GM12891 (cell line): ENCODE measurements at places on chromosomes 13 and 19.

- peak; percentile 13 for DNase-seq
Observed at GRCh38 chr19:53094754-53095575, 8.3 kb downstream of the ZNF160 start.

DNA sequence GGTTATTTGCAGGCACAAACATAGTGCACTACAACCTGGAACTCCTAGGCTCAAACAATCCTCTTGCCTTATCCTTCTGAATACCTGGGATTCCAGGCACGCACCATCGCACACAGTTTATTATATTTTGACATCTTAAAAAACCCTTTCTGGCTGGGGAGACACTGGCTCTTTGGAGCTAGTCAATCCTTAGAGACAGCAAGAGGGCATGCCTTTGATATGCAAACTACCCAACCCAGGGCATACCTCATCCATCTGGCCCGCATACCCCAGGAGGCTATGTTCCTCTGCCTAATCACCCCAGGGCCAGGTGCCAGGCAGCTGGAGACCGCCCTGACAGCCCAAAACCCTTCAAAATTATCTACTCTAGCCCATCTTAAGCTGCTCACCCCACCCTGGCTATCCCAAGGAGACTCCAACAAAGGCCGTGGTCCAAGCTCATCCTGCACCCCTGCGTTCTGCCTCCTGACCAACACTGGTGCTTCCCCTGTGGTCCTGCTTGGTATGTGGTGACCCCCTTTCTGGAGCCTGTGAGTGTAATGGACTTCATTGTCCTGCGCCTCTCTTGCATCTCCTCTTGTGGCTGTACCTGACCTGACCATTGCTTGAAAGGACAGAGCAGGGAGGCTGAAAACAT lies 86.4 kb downstream of the RGCC start:
- no peak for DNase-seq

- DNase-seq: no peak
Observed at GRCh38 chr19:45090034-45090433, 2.9 kb upstream of the PPP1R37 start.

DNA sequence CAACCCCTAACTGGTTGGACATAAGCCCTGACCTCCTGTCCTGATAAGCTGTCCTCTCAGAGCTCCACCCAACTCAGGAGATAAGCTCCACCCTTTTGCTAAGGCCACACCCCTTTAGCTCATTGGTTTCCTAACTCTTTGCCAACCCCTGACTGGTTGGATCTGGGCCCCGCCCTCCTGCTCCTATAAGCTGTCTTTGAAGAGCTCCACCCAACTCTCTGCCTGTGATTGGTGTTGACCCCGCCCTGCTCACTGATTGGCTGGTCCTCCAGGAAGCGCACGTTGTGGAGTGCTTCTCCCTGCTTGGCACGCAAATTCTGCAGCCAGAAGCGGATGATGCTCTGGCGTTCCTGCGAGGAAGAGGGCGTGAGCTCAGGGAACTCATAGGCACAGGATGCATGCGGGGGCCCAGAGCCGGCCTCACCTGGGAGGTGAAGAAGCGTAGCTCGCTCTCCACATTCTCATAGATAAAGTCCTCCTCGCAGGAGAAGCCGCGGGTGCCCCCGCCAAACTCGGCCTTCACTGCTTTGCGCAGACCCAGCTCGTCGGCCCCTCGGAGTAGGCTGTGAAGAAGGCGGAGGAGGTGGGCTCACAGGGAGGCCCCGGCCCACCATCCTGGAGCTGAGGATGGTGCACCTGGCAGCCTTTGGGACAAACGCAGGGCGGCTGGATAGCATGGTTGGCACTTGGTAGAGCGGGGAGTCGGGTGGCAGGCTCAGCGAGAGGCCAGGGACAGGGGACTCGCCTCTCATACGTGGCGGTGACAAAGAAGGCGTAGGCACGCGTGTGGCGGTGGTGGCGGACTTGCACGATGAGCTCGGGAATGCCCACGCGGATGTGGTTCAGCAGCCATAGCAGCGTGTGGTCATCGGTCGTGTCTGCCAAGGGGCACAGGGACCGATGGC lies 1.7 kb downstream of the ANO8 start:
- no peak for DNase-seq

- no peak for DNase-seq
Observed at GRCh38 chr13:59354665-59355369, 808.9 kb downstream of the DIAPH3 start.

DNA sequence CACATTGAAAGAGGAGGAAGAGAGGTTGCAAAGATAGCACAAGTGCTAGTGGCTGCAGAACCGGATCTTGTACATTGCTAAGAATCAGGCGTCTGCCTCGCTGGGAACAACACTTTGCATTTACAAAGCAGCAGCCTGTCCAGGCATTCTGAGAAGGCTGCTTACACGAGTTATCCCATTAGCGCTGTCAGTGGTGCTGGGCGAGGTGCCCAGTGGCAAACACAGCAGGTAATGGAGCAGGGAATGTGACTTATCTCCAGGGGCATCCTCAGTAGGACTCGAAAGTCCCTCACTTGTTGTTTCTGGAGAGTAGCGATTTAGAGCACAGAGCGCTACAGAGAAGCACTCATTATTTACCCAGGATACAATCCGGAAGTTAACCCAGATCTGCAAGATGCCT lies 209.6 kb downstream of the OLFM4 start:
- DNase-seq: no peak

DNA sequence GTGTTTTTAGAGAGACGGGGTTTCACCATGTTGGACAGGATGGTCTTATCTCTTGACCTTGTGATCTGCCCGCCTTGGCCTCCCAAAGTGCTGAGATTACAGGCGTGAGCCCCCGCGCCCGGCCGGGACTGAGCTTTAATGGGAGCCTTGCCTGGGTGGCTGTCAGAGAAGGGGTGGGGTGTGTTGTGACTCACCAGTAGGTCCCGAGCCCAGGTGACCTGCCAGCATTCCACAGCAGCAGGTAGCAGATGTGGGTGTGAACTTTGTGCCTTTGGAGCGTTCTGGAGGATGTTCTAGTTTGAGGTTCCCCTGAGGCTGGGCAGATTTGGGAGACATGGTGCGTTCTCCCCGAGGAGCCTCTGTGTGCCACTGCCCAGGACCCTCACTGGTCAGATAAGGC lies 7.1 kb upstream of the EPN1 start:
- DNase-seq: no peak

DNA sequence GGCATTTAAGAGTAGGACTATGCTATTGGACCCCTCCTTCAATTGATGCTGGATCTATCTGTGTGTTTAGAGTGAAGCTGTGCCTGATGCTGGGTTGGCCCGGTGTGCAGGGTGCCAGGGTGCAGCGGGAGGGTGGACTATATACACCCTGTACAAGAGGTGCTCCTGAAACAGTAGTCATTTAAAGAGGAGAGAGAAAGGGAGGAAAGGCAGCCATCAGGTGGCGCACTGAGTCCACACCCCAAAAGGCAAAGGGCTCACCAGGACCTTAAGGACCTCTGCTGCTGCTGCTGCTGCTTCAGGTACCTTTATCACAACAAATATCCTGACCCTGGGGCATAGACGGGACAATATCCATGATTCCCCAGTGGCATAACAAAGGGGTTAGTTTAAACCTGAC lies 39.4 kb downstream of the ZNF136 start:
- no peak for DNase-seq

GRCh38 chr13:34591900-34592529 lies 350.1 kb upstream of the NBEA start:
- DNase-seq: no peak

DNA sequence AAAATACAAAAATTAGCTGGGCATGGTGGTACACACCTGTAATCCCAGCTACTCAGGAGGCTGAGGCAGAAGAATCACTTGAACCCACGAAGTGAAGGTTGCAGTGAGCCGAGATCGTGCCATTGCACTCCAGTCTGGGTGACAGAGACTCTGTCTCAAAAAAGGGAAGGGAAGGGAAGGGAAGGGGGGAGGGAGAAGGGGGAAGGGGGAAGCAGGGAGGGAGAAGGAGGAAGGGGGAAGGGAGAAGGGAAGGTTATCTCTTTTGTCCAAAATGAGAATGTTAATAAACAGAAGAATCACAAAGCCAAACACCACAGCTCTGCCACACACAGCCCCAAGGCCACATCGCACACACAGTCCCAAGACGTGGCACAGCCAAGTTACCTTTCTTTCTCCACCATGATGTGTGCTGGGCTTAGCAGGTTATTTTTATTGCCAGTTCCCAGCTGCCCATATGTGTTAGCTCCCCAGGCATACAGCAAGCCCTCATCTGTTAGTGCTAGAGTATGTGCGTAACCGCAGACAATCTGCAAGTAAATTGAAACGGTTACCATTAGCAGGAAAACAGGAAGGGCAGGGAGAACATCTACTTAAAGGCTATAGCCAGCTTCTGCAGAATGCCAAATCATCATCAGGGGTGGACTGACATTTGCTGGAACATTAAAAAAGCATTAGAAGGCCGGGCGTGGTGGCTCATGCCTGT lies 34.3 kb downstream of the RCBTB1 start:
- DNase-seq: no peak
